ENCODE measurements at places on chromosomes 16 and 17.

GRCh38 chr16:85093705-85094104 lies 18.6 kb downstream of the CIBAR2 start:
- DNase-seq = no peak

- DNase-seq = no peak
These were observed 1.5 kb downstream of the MRC2 start for GRCh38 chr17:62628831-62629555.

DNA sequence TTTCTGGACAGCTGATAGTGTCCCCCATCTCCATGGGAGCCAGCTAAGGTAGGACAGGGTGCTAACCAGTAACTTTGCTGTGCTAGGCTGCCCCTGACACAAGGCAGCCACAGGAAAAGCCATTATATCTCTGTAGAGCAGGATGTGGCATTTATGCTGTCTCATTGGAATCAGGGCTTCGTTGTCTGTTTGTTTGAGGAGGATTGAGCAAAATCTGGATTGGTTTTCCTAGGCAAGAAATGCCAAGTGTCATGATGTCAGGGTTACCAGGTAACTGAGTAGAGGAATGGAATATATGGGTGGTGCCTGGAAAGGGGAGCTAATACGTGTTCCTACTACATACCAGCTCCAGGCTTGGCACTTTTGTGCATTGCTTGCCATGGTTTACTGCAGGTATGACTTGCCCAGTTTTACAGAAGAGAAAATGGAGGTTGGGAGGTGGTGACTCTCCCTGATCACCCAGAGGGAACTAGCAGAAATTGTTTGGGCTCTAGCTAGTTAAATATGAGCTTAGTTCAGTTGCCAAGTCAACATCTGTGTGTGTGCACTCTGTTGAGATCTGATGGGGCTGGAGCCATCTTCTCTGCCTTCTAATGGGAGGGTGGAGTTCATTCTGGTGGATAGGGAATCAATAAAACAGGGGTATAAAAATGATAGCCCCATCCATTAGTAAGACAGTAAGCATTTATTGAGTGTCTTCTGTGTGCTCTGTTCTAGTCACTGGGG lies 33.9 kb downstream of the GNAO1 start:
- DNase-seq = no peak

DNA sequence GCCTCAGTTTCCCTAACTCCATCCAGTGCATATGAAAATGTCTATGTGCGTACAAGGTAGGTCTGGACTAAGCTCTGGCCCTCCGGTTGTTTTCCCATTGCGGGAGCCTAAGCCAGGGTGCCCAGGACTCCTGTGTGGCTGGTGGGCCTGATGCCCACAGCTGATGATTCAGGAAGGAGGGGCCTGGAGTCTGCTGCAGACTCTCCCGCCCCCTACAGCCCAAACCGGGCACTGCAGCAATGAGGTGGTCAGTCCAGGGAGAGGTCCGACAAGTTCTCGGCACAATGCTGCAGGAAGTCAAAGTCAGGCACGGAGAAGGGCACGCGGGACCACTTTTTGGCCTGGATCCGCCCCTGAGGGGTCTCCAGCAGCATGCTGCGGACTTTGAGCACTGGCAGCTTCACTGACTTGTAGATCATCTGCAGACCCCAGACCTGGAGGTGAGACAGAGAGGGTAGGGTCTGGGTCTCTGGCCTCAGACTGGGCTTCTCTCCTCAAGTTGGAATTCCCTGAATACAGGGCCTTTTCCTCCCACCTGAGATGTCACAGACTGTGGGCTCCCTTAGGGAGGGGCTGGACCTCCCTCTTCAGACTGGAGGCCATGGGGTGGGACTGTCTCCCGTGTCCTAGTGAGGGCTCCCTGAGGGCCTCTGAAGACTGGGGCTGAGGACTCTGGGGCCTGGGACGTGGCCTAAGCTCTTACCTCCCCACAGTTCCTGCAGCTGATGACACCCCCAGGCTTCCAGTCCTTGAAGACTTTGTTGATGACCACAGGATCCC lies 3.4 kb upstream of the ZNF385C start:
- DNase-seq = no peak

GRCh38 chr16:47197536-47198179 lies 53.9 kb upstream of the NETO2 start:
- no peak for DNase-seq

DNA sequence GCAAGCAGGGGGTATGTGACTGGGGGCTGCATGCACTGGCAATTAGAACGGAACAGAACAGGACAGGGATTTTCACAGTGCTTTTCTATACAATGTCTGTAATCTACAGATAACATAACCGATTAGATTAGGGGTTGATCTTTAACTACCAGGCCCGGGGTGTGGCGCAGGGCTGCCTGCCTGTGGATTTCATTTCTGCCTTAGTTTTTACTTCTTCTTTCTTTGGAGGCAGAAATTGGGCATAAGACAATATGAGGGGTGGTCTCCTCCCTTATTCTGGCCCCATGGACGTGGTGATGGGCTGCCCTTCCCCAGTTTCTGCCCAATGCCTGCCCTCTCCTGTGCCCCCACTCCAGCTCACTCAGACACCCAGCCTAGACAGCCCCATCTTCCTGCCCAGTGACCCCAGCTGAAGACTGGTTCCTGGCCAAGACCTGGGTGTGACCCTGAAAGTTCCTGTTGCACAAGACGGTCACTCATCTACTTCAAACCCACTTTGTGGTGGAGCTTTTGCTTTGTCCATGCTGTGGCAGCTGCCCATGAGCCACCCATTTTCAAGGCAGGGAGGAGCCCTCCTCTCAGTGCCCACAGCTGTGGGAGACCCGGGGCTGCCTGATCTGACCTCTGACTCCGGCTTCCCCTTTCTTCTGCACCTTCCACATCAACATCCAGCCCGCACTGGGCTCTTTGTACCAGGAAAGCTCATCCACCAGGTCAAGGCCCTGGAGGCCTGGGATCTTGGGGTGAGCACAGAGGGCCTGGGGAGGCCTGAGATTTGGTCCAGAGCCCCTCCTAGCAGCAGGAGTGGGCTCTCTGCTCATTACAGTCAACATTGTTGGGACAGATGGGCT lies 18.6 kb downstream of the ALOX12B start:
- DNase-seq = no peak

DNA sequence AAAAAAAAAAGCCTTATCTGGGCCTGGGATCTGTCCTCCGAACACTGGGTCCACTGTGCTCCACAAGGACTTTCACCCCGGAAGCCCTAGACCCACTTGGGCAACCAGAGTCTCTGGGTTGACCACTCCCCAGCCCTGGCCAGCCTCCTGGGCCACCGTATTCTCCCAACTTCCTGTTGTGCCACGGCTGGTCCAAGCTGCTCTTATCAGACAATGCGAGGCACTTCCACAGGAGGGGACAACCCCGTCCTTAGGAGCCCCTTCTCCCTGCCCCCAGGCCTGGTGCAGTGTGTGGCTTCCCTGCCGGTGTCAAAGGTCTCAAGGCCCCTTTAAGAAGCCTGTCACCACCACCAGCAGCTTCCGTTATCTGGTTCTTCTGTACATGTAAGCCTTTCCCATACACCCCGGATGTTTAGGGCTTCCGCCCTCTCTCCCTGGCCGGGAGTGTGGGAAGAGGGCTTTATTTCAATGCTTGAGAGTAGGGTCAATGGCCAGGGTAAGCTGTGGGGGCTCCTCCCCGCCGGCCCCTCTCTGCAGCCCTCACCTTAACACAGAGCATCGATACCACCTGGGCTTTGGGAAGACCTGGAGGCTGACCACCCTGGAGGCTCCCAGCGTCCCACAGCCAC lies 313.0 kb downstream of the SEC14L1 start:
- DNase-seq = no peak

- no peak for DNase-seq
These were observed 15.7 kb downstream of the MVP start for GRCh38 chr16:29835926-29836325.

All from DMS79 treated with DMSO at 0.1 percent for 48 hours (cell line).